Prostate gland (tissue), 2 donors: ENCODE measurements at places on chromosomes 2 and 18. TPM values are rescaled to one million over a fixed set of nuclear protein-coding genes. Genes with fewer than 3 reads are reported as not detected.

The DRC1 gene
- total RNA-seq, result not detected

The CCDC85A gene
- total RNA-seq, result 4.5 TPM

The NPPC gene
- 3.2 TPM for total RNA-seq

The ABCG8 gene
- total RNA-seq, result not detected

The SERPINB4 gene
- 1.1 TPM for total RNA-seq

The LINC00305 gene
- total RNA-seq, result not detected

The MBP gene
- 19.8 TPM for total RNA-seq

The REG3A gene
- total RNA-seq, result not detected
